ENCODE measurements at places on chromosomes 12 and 14.

- no peak for DNase-seq
Observed at GRCh38 chr12:18389820-18390219, 128.5 kb downstream of the PIK3C2G start.

- peak; percentile 49 for DNase-seq
Observed at GRCh38 chr14:20415782-20416206, 2.5 kb upstream of the TEP1 start.

GRCh38 chr12:125255935-125256633 lies 190.8 kb downstream of the AACS start:
- DNase-seq: no peak

DNA sequence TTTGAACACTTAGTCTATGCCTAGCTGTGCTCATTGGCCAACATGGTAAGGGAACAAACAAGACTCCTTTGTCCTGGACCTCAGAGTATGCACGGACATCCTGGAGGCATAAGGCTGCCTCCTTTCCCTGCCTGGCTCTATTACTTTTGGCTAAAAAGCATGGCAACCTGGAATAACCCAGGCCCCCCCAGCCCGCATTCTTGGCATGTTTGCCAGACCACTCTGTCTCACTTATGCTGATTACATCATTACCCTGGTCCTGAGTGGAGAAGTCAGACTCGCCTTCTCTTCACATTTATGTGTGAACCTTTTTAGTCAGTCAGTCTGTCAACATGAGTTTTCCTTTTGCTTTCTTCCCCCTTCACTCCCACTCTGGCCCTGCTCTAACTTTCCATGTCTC lies 58.0 kb upstream of the ELK3 start:
- DNase-seq: no peak

- no peak for DNase-seq
Observed at GRCh38 chr12:25295361-25295760, 44.6 kb upstream of the KRAS start.

GRCh38 chr12:39763890-39764169 lies 144.2 kb upstream of the ABCD2 start:
- no peak for DNase-seq
